ENCODE measurements at places on chromosomes 13 and 19.

DNA sequence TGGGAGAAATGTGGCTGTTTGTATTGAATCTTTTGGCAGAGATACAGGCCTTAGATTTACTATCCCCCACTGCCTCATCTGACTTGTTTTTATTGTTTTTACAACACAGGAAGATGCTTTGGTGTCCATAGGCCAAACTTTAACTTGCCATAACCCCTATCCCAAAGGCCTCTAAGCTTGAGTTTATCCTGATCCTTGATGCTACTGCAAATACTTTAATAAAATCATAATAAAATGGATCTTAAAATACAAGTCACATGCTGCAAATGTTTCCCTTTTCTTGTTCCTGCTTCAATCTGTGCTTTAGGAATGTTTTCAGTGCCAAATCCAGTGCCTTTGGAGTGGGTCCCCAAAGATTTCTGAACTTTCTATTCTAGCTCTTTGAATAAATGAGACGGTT lies 770.6 kb downstream of the DACH1 start:
- no peak for DNase-seq

- peak; percentile 70 for DNase-seq
These were observed at the start of gene LCP1 for GRCh38 chr13:46181840-46182490. TSS of gene LCP1 (minus strand) at chr13:46182177. CDS start at chr13:46159662, 22,515 bp downstream.

DNA sequence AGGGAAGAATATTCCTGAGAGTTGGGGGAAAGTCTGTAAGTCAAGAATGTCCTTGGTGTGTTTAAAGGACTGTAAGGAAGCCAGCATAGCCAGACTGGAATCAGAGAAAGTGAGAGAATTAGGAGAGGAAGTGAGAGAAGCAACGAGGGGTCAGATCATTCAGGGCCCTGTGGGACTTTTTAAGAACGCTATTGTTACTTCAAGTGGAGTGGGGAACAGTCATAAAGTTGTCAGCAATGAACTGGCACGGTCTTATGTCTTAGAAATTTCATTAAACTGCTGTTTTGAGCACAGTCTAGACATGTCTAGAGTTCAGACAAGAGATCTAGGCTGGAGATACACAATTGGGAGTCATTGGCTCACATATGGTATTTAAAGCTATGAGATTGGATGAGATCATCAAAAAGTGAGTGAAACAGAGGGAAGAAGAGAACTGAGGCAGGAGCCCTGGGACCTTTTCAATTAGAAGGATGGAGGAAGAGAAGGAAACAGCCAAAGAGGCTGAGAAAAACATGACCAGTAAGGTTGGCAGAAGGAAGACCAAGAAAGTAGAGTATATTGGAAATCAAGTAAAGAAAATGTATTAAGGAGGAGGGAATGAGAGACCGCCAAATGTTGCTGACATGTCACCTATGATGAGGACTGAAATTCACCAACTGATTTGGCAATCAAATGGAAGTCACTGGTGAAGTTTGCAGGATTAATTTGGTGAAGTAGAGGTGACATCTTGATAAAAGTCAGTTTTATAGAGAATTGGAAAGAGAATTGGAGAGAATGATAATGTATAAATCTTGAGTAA lies 263.5 kb downstream of the GPC5 start:
- no peak for DNase-seq

GRCh38 chr13:98458431-98458830 lies 118.5 kb downstream of the STK24 start:
- DNase-seq = no peak

DNA sequence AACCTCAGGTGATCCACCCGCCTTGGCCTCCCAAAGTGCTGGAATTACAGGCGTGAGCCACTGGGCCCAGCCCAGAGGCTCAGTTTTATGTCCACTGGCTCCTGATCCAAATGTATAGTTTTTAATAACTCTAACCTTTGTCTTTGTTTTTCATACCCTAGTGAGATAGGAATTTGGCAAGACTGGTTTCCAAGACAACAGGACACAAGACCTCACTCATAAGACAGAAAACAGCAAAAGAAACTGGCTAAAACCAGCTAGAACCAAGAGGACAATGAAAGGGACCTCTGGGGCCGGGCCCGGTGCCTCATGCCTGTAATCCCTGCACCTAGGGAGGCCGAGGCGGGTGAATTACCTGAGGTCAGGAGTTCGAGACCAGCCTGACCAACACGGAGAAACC lies 27.6 kb downstream of the CPT1C start:
- no peak for DNase-seq

- DNase-seq = no peak
These were observed 500.5 kb upstream of the SPRY2 start for GRCh38 chr13:80841414-80841813.

GRCh38 chr13:74316547-74316946 lies 182.3 kb upstream of the KLF12 start:
- DNase-seq = no peak

DNA sequence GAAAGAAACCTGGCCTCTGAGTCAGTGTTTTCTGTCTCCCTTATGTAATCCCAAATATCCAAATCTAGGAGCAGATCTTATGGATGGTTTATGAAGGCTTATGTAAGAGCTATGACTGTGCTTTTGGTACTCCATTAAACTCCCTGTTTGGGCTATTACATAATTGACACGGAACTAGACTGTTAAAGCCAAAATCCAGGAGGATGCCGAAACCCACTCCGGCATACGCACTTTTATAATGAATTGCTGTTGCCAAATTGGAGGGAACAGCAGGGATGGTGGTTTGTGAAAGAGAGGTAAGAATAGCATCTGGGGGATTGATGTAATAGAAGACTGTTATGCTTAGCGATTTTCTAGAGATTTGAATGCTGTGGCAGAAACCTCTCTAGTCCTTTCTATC lies 2.0 kb downstream of the MTUS2 start:
- no peak for DNase-seq

DNA sequence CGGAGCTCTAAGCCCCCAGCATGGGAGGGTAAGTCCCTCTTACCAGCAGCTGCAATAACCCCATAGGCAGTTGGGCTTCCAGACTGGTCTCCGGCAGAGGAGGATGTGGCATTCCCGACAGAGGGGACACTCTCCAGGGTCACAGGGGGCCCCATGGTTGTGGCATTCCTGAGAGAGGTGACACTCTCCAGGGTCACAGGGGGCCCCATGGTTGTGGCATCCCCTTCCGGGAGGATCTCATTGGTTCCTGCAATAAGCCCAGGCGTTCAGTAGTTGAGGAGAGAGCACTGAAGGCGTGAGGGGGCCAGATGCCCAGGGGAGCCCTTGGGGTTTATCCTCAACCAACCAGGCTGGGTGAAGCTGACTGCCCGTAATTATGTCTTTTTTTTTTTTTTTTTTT lies 5.4 kb downstream of the CD320 start:
- DNase-seq = no peak

DNA sequence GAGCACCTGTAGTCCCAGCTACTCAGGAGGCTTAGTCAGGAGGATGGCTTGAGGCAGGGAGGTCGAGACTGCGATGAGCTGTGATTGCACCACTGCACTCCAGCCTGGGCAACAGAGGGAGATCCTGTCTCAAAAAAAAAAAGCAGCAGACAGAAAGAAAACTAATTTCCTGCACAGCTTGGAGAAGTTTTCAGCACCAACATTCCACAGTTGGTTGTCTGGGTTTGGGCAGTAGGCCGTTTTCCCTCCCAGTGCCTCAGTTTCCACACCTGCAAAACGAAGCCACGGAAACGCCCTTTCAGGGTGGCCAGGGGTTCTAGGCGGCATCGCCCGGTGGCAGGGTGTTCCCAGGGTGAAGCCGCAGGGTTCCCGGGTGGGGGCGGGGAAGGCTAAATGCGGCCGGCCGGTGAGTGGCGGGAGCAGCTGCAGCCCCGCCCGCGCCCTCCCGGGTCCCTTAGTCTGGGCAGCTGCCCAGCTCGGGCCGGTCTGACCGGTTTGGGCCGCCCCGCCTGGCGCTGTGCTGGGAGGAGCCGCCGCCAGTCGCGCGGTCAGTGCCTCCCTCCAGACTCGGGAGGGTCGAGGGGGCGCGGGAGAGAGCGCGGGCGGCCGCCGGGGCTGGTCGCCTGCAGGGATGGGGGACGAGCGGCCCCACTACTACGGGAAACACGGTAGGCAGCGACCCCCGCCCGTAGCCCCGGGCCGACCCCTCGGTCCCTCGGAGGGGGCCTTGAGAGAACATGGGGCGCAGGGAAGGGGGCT lies at the start of gene SLC44A2:
Gene SLC44A2 (plus strand): TSS at position 551 of the 759 bp plus-strand sequence. CDS start 81 bp downstream, at position 632.
- DNase-seq = no peak

GRCh38 chr13:100890645-100891044 lies 216.1 kb upstream of the TMTC4 start:
- DNase-seq = no peak

DNA sequence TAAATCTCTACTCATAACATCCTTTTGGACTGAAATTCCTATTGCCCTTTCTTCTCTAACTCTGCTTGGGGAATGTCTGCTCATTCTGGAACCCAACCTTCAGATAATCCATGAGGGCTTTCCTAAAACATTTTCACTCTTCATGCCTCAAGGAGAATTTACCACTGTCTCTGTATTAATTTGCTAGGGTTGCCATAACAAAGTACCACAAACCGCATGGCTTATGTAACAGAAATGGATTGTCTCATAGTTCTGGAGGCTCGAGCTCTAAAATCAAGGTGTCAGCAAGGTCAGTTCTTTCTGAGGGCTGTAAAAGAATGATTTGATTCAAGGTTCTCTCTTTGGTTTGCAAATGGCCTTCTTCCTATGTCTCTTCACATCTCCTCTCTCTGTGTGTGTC lies 209.7 kb downstream of the LACC1 start:
- no peak for DNase-seq

GRCh38 chr13:109158383-109158782 lies 529.0 kb downstream of the MYO16 start:
- DNase-seq = no peak

DNA sequence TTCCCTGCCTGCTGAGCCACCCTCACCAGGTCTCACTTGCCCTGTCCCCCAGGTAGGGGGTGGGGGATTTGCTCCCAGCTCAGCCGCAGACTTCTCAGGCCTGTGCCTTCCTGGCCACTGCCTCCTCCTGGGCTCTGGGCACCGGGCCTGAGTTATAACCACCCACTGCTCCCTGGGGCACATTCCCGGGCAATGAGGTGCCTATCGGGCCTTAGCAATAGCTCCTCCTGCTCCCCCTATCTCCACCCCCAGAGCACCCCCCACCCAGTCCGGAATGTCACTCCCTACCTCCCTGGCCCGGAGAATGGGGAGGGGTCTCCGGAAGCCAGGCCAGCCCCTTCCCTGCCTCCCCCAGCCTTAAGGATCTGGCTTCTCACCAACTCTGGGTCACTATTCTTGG lies at the start of gene KLK5:
Gene KLK5 (minus strand): TSS at position 129 of the 400 bp plus-strand sequence. CDS start 381 bp downstream, outside the sequence.
- no peak for DNase-seq

GRCh38 chr13:34935841-34936240 lies 6.2 kb upstream of the NBEA start:
- no peak for DNase-seq

DNA sequence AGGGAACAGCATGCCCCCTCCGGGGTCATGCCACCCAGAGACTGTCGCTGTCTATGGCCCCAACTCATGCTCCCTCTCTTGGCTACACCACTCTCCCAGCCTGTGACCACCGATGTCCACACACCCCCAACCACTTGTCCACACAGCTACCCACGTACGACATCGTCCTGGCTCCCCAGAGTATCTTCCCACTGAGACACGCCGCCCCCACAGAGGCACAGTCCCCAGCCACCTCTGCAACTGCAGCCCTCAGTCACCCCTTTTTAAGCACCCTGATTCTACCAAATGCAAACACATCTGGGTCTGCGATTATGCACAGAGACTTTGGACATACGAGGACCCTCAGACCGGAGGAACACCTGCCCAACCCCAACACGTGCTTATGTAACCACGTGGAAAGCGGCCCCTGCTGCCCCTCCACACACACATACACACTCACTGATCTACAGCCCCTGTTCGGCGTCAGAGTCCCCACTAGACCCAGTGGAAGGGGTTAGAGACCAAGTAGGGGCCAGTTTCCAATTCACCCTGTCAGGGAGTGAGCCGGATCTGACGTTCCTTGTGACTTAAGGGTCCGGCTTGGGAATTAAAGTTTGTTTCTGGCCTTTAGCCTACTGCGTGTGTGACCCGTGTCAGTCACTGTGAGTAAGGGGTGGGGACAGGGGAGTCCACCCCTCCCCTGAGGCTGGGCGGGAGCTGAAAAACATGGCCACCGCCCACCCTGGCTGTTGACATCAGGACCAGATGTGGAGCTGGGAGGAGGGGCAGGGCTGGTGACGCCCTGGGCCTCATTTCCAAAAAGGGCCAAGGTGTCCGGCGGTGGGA lies 11.9 kb upstream of the AXL start:
- DNase-seq = no peak

- DNase-seq = no peak
These were observed 175.3 kb downstream of the ZIC5 start for GRCh38 chr13:99796175-99796819.

Data from activated CD4-positive, CD25-positive, alpha-beta regulatory T cell treated with anti-CD3 and anti-CD28 coated beads, Interleukin-2, amount 50 U/mL, for 16 hours (primary cell).